ENCODE measurements at places on chromosomes 6 and 20.

DNA sequence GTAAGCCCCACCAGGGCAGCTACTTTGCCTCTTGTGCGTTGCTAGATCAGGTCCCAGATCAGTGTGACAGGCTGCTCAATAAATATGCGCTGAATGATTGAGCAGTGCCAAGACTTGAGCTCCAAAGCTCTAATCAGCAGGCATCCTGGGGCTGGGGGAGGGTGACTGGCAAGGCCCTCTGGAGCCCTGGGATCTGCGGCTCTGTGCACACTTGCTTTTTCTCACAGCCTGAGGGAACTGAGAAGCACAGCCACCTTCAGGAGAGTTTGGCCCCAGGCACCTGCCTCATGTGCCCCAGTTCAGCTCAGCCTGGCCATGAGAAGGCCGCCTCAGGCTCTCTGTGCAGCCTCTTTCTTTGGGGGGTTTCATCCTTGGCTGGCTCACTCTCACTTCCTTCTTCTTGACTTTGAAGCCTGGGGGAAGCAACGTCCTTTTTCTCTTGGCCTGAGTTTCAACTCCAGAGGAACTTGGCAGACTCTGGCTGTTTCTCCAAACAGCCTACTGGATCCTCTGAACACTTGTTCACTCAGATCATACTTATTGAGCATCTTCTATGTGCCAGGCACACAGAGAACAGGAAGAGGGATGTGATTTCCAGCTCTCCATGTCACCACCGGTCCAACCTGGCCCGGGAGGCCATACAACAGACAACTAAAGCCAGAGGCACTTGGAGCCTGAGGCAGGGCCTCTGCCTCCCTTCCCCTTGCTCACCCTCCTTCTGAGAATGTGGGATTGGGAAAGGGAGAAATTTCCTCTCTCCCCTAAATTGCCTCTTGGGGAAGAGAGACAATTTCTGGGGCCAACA, 114.0 kb downstream of the VEGFA start:
- peak; percentile 69 for DNase-seq

GRCh38 chr20:49656304-49656703, 57.4 kb downstream of the B4GALT5 start:
- no peak for DNase-seq

DNA sequence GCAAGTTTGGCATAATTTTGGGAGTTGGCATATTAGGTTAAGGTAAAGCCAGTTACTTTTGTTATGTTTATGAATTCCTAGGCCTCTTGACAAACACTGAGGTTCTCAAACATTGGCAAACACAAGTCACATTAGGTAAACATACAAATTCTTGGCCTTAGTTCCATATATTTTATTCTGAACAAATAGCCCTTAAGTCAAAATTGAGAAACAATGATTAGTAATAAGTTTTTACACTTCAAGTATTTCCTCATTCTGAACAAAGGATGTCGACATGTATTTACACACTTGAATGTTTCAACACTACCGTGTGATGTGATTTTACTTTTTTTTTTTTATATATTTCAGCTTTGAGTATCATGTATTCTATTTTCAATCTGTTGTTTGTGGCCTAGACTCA, 3.8 kb upstream of the ECHDC1 start:
- peak; percentile 89 for DNase-seq

DNA sequence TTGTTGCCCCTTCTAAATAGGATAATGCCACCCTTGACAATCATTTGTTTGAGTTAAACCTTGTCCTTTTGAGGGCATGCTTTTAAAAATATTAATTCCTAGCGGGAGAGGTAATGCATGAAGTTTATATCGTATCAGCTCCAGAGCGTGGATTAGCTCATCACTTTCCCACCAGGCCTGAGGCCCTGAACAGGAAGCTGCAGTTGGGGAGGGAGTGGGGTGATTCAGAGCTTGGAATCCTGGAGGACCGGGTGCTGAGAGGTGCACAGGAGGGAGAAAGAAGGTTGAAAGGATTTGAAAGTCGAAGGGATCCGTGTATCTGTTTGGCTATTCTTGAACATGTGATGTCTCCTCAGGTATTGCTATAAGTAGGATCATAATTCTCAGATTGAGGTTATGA, 25.0 kb downstream of the ZDHHC14 start:
- no peak for DNase-seq

DNA sequence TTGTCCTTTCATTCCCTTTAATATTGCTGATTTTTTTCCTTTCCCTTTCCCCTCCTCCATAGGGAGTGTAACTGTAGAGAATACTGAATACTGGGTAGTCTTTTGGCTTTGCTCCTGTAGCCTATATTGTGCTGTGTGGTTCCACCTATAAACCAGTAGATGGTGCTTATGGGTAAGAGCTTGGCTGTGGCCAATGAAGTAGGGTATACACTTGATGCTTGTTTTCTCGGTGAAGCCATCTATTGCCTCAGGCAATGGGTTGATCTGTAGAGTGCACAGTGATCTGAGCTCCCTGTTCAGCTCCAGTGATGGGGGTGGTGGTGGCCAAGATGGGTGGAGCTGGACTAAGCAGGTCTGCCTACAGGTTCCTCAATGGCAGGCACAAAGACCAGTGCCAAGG, 203.3 kb upstream of the IMPG1 start:
- DNase-seq, result no peak

Data from inflammatory macrophage treated with lipopolysaccharide for 1 hour (primary cell).